ENCODE measurements at places on chromosomes 1 and 21.

DNA sequence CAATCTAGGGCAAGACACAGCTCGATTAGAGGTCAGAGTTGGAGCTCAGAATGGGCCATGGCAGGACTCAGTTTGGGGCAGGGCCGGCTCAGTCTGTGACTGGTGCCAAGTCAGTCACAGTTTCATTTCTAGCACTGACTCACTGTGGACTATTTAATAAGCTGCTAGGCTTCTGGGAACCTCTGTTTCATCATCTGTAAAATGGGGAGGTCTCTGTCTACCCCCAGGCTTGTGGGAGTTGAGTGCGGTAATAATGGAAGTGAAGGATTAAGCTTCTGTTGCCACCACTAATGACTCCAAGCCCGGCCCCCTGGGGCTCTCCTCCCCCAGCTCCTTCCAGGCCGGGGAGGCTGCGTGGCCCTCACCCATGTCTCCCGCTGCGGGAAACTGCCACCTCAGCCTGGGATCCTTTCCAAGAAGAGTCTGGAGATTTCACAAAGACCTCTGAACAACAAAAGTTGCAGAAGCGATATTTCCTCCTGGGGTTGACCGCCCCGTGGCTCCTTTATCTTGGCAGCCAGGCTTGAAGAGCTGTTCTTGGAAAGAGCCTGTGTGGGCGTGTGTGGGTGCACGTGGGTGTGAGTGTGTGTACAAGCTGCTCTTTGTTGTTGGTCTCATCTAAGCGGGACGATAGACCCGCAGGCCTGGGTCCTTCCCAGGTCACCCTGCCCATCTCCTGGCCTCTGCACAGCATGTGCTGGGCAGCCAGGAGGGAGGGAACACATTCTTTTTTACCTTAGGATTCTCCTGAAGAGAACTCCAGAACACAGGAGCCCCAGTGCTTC, 29.1 kb downstream of the KNCN start:
- no peak for DNase-seq

DNA sequence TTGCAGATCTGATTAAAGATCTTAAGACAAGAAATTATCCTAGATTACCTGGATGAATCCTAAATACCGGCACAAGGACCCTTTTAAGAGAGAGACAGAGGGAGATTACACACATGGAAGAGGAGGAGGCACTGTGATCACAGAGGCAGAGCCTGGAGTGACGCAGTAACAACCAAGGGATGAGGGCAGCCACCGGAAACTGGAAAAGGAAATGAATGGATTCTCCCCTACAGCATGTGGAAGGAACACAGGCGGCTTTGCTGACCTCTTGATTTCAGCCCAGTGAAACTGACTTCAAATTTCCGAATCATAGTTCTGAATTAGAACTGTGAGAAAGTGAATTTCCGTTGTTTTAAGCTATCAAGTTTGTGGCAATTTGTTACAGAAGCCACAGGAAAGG, 50.2 kb upstream of the IVNS1ABP start:
- DNase-seq = no peak

- peak; percentile 44 for DNase-seq
Measured at GRCh38 chr1:6358144-6358624, 35.4 kb downstream of the ACOT7 start.

- no peak for DNase-seq
Measured at GRCh38 chr1:205924460-205924790, 18.8 kb downstream of the SLC26A9 start.

DNA sequence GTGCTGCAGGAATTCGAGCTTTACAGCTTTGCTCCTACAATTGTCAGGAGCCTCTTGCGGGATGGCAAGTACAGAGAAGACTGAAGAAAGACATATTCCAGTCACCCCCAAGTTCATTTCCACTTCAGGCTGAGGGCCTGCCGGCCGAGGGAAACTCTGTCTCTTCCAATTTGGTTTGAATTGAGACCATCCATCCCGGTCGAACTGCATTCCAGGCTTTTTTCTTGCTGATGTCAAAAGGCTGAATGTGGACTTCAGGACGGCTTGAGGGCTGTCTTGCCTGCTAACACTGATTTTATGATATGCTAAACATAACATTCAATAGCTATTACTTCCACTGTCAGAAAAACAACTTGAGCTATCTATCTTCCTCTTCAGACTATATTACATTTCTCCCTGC, 79.8 kb upstream of the PLXNA2 start:
- DNase-seq = no peak

DNA sequence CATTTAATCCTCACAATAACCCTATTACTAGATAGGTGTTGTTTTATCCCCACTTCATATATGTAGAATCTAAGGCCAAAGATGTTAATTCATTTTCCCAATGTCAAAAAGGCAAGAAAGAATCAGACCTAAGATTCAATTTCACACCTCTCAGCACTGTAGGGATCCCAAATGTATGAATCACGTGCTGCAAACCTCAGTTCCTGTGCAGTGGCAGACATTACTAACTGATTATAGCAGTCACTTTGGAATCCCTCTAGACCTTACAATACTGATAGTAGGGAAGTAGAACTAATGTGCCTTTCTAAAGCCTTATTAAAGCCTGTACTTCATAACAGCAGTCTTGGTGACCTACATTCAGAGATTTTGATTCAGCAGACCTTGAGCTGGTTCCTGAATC, 2.3 kb downstream of the C1orf87 start:
- no peak for DNase-seq

DNA sequence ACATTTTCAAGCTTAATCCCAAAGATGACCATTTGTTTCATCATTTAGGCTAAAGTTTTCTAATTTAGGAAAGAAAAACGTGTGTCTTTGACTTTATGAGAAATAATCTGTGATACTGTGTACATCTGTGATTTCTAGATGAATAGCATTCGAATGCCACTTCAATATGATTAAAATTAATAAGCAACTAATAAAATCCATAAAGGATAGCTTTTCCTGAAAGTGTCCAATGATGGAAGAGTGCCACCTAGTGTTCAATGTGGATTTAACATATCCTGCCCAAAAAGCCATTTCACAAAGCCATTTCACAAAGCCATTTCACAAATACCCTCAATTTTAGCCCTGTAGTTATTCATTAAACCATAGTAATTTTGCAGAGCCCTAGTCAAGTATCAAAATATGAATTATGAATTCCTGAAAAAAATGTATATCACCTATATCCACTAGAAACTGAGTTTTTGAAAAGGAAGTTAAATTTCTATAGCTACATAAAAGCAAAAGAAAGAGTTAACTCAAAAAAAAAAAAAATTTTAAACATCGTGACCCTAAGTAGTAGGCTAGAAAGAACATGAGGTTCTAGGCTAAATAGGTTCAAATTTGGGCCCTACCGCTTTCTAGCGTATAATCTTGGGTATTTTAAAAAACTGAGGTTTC, 19.1 kb downstream of the NME7 start:
- DNase-seq = no peak

DNA sequence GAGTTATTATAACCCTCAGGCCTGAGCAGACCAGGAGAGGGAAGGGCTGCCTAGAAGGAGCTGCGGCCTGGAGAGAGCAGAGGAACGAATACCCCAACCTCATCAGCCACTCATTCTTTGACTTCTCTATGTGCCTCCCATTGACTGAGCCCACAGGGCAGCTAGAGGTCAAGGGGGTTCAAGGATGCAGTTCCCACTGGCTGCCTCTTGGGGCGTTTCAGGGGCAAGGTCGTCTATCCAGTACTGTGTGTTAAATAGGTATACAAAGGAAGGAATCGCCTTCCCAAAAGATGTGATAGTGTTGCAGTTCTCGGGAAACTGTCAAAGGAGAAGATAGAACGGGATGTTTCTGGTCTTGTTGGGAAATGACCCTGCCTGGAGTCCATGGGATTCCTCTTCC, 250.6 kb downstream of the PRDM2 start:
- no peak for DNase-seq

- no peak for DNase-seq
Measured at GRCh38 chr1:183075861-183076260, 52.6 kb downstream of the LAMC1 start.

GRCh38 chr21:28811860-28812259, 180.8 kb downstream of the LTN1 start:
- DNase-seq = no peak

DNA sequence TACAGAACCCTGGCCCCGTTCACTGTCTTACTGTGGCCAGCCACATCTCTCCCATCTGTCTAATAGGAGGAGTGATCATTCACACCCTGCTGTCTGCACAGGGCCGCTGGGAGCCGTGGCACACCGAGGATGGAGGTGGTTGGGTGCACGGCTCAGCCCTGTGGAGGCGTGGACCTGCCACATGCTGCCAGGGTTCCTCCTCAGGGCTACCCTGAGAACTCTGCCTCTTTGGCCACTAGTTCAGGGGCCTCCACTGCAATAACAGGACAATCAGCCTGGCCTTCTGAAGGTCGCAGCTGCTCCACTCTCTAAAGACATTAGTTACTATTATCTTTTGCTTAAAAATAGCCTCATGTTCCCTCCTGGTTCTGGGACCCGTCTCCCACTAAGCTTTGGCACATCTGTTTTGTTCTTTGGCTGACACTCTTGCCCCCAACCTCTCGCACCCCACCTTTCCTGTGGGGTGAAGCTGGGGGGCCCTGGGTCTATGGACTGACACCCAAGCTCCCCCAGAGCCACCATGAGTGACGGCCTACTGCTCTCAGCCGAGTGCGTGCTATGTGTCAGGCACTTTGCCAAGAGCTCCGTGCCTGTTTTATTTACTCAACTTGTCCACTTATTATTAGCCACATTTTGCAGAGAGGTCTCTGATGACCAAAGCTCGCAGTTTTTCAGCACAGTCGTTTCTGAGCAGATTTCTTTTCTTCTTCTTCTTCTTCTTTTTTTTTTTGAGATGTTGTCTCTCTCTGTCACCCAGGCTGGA, 66.3 kb downstream of the ARHGEF10L start:
- no peak for DNase-seq

GRCh38 chr21:16084776-16085364, 355.1 kb downstream of the USP25 start:
- no peak for DNase-seq

- peak; percentile 42 for DNase-seq
Measured at GRCh38 chr1:983798-984475, 2.0 kb upstream of the PERM1 start.

DNA sequence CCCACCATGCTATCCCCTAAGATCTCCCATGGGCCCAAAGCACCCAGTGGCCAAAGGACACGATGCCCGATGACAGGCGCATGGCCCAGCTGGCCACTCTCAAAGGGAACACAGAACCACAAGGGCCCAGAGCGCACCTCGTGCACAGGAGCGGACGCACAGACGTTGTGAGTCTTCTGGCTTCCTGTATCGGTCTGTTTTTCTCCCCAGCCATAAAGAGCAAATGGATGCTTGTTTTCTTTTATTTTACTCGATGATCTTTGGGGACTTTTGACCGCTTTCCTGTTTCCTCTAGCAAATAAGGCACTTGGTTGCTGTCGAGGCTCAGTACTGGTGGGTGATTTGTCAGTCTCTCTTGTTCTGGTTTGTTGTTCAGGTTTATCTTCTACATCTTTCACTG, 16.2 kb downstream of the CCSAP start:
- DNase-seq = no peak

DNA sequence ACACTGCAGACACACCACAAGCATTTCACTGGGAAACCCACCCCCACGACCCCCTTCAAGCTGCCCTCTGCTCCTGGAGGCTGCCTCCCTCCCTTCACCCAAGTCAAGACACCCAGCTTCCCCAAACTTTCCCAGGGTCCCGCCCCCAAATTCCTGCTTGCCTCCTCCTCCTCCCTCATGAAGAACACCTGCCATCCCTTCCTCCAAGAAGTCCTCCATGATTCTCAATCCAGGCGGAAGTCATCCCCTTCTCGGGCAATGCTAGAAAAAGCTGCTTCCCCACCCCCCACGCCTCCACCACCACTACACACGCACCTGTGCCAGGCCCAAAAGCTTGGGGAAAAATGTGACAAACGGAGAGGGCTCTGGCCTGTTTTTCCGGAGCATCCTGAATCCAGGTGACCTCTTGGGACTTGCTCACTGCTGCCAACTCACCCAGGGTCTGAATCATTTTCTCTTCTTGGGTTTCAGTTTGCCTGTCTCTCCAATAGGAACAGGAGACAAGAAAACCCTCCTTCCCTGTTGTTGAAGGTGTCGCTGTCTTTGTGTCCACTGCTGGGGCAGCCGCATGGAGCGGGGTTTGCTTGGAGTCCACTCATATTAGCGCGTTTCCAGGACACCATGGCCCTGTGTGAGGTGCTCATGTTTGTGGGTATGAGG, 101.0 kb upstream of the CASZ1 start:
- no peak for DNase-seq

DNA sequence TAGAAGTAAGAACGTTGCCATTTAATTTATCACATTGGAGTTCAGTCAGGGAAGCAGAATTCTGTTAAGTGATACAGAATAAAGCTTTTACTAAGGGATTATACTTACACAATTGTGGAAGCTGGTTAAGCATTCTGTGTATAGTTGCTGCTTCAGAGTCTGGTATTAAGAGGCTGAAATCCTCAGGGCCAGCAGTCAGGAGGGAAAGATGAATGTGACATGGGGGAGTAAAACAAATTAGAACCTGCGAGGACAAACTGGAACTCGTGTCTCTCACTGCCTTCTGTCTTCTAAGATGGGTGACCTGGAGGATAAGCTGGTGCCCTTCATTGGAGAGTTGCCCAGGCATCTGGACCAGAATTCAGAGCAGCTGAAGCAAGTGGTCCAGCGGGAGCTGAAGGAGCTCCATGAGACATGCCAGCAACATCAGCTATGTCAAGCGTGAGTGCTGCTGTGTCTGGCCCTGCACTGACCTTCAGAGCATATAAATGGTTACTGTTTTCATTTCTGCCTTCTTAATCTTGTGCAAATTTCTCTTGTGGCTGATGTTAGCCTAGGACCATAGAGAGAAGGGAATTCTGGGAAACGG, 23.0 kb downstream of the MARK1 start:
- DNase-seq = no peak

- DNase-seq = no peak
Measured at GRCh38 chr1:19852036-19852435, 30.2 kb upstream of the OTUD3 start.

GRCh38 chr1:54091666-54092065, 38.3 kb downstream of the TCEANC2 start:
- no peak for DNase-seq

DNA sequence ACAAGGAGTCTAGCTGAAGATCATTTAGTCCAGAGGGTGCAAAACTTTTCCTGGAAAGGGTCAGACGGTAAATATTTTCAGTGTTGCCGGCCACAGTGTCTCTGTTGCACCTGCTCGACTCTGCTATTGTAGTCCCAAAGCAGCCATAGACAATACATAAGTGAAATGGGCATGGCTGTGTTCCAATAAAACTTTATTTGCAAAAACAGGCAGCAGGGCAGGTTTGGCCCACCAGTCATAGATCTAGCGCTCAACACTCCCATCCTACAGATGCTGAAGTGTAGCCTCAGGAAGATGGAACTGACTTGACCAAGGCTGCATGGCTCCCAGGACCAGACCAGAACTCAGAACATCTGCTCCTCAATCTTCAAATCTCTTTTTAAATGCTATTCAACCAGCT, 46.2 kb upstream of the CLDN14 start:
- no peak for DNase-seq

DNA sequence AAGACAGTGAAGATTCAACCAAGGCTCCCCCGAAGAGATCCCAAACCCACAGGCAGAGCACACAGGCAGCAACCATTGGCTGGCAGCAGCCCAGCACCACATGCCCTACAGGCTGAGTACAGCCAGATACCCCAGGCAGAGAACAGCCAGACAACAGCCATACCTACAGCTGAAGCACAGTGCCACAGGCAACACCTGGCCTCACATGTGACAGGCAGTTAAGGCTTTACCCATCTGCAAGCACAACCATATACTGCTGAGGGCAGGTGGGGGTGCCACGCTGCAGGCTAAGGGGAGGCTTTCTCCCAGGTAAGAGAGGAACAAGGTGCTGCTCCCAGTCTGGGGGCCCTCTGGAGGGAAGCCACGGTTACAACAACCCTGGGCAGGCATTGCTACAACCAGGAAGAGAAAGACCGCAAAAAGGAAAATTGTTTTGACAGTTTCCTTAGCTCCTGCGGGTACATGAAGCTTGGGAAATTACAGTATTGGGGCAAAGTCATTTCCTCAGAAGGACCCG, 12.3 kb downstream of the CHIT1 start:
- DNase-seq = no peak
